ENCODE measurements at places on chromosomes 2 and 18.

DNA sequence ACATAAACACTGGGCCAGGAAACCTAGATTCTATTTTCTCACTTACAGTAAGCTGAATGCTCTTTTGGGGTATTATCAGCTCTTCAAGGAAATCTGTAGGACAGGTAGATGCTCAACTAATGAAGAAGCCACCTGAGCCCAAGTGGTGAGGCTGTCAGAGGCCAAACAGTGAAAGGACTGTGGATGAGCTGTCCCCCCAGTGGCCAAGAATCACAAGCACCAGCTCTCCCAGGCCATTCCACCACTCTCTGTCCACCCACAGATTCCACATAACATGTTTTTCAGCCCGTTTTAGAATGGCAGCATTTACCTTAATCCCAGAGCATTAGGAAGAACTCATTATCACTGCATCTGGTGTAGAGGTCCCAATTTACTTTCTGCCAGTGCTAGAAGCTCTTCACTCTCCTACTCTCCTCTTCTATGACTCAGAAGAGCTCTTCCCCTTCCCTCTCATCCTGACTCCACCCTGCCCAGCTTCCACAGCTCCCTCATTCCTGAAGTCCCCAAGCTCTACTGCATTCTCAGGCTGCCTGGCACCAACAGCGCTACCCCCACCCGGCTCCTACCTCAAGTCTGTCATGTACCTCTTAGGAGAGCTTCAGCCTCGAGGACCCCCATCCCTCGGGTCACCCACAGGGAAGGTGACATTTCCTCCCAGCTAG, 43.8 kb upstream of the GORASP2 start:
- no peak for DNase-seq

DNA sequence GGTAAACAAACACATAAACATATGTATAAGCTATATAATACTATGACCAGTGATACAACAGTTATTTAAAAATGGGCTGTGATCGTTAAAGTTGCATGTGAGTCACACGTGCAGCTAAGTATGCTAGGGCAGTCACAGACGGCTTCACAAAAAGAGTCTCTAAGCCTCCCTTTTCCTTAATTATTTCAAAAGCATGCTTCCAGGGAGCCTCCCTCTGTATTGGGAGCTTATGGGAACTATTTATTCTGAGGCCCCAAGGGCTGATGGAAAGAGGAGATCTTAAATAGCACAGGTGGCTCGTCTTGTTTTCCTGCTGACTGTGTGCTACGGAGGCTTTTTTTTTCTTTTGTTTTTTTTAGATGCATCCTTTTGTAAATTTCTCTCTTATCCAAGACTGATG, 94.3 kb downstream of the ADCYAP1 start:
- no peak for DNase-seq

DNA sequence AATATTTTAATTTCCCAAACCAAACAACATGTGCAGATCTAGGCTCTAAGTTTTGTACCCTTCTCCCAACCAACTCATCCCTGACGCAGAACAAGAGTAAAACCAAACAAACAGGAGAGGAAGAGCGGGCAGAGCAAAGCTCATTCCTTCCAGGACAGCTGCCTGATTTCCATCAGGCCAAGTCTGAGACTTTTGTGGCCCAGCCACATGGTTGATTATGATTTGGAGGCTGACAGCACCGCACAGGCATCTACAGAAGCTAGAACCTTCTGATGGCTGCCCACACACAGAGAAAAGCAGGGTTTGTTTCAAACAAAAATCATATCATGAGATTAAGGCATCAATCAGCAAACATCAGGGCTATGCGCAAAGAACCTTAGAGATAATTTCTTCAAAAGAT, 262.6 kb downstream of the TNS1 start:
- no peak for DNase-seq

DNA sequence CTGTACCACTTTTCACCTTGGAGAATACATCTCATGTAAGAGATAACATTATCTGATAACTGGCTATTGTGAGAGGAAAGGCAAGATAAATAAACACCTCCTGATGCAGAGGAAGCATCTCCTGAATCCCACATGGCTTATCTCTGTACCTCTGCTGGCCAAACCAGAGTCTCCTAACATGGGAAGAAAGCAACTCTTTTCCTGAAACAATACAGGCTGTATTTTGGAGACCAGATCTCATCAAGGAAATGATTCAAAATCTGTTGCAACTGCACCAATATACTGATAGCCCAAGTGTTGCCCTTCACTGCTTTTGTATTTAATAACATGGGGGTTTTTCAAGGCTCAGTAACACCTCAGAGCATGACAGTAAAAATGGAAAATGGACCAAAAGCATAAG, 106.9 kb downstream of the MREG start:
- DNase-seq = no peak

Data from activated T-cell treated with anti-CD3 and anti-CD28 coated beads, Interleukin-2, amount 50 U/mL, for 24 hours (primary cell).